T-helper 2 cell treated with Interferon-gamma antibody and Interleukin-4, amounts not matched to agents 5 μg/mL and 100 μg/mL, for 36 hours (primary cell): ENCODE measurements at places on chromosomes 3 and 15.

DNA sequence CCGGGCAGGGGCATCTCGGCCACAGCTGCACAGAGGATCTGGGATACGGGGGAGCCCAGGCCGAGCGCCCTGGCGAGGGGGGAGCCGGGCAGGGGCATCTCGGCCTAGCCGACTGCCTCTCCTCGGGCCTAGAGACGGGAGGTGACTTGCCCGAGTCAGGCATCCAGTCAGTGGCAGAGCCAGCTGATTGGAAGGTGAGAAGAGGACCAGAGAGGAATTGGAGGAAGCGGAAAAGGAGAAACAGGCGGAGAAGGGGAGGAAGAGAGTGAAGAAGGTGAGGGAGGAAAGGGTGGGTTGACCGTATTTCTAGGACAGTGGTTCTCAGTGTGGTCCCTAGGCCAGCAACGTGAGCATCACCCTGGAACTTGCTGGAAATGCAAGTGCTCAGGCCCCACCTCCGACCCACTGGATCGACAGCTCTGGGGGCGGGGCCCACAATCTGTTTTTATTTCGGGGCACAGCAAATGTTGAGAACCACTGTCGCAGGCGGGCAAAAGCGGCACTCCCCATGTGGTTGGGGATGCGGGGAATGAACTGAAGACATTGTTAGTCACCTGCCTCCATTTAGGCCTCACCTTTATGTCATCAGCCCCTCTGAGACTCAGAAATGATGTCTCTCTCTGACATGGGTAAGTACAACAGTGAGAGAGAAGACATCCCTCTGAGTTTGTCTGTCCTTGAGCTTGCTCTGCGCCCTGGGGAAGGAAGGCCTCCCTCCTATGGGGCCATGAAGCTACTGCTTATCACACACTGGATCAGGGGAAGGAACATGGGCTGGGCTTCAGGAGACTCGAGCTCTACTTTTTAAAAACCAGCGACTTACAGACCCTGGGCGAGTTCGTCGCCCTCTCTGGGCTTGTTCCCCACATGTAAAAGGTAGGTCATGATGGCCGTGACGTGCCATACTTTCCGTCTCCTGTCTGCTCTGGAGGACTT lies 1.0 kb upstream of the MELTF start:
- no peak for DNase-seq

DNA sequence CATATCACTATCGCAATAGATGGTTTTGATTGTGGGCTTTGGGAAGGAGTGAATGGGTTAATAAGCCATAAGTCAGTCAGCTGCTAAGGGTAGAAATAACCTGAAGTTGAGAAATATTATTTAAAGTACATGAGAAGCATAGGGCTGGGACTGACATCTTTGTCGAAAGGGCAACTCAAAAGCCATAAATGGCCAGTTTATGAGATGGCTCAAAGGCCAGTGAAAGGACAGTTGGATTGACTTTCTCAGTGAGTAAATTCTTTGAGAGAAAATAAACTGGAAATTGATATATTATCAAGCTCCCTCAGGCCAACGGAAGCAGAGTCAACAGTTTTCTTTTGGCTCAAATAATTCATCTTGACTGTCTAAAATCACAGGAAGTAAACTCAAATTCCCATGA lies 419.8 kb downstream of the NSUN3 start:
- DNase-seq, result no peak

DNA sequence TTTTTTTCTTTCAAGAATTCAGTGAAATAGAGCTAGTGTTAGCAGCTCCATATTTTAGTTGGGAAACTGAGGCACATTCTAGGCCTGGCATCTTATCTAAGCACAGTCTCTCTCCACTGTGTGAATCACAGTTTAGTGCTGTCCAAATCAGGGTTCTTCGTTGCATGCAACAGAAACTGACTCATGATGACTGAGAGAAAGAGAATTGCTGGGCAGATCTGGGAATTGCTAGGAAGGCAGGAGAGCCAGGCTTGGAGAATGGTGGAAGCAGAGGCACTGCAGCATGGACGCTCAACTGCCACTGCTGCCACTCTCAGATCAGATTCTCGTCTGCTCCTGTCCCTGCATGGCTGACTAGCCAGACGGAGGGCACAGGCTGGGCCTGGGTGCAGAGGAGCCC lies 40.7 kb upstream of the CHST2 start:
- no peak for DNase-seq

- DNase-seq, result no peak
Measured at GRCh38 chr3:177050501-177051237, 146.6 kb downstream of the TBL1XR1 start.

DNA sequence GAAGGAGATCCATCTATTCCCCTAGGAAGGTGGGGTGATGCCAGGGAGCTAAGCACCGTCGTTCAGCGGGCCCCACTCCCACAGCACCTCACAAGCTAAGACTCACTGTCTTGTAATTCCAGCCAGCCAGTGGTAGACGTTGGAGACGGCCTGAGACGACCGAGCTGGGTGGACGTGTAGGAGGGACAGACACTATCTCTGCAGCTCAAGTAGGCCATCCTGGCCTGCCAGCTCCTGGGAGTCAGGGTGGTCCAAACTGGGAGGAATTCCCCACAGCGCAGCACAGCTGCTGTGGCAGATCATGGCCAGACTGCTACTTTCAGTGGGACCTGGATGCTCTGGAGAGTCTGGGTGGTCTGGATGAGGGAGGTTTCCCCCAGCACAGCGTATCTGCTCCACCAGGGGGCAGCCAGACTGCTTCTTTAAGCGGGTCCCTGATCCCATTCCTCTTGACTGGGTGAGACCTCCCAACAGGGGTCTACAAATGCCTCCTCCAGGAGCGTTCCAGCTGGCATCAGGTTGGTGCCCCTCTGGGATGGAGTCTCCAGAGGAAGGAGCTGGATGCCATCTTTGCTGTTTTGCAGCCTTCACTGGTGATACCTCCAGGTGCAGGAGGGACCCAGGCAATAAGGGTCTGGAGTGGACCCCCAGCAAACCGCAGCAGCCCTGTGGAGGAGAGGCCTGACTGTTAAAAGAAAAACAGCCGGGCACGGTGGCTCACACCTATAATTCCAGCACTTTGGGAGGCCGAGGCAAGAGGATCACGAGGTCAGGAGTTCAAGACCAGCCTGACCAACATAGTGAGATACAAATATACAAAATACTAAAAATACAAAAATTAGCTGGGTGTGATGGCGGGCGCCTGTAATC lies 27.6 kb downstream of the GNB5 start:
- DNase-seq, result no peak

DNA sequence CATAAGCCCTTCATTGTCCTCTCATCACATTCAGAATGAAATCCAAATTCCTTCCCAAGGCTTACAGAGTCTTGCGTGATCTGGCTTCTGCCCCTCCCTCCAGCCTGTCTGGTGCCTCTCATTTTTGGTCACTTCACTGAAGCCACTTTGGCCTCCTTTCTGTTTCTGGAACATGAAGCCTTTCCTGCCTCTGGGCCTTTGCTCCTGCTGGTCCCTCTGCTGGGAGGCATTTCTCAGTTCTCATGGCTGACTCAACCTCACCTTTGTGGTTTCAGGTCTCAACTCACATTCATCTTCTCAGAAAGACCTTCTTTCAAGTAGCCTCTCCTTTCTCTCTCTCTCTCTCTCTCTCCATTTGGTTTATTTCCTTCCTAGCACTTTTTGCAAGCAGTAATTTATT lies 43.9 kb upstream of the BHLHE40 start:
- peak; percentile 12 for DNase-seq

GRCh38 chr3:155805204-155805801 lies 775 bp downstream of the C3orf33 start:
- DNase-seq, result no peak

GRCh38 chr3:190036631-190037030 lies 84.1 kb downstream of the P3H2 start:
- DNase-seq, result no peak

GRCh38 chr15:59154243-59154642 lies 49.3 kb downstream of the CCNB2 start:
- DNase-seq, result no peak

- no peak for DNase-seq
Measured at GRCh38 chr3:116958291-116958690, 248.7 kb downstream of the TUSC7 start.

DNA sequence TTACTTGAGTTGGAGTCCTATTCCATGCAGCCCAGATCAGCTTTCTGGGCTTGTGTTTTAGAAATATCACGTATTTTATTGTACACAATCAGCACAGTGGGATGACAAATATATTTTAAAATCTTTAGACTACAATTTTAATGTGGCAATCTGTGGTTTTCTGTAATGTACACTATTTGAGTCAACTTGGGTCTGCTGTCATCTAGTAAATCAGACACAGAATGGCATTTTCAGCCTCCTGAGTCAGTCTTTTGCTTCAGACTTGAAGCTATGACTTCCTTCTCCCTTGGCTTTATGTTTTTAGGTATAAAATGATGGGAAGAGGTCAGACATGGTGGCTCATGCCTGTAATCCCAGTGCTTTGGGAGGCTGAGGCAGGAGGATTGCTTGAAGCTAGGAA lies 232.1 kb downstream of the NECTIN3 start:
- DNase-seq, result no peak

- no peak for DNase-seq
Measured at GRCh38 chr15:30885814-30886213, 17.9 kb upstream of the FAN1 start.

GRCh38 chr15:77028451-77029165 lies 33.7 kb downstream of the PSTPIP1 start:
- DNase-seq, result no peak

- DNase-seq, result no peak
Measured at GRCh38 chr3:148459931-148460513, 237.7 kb upstream of the AGTR1 start.

DNA sequence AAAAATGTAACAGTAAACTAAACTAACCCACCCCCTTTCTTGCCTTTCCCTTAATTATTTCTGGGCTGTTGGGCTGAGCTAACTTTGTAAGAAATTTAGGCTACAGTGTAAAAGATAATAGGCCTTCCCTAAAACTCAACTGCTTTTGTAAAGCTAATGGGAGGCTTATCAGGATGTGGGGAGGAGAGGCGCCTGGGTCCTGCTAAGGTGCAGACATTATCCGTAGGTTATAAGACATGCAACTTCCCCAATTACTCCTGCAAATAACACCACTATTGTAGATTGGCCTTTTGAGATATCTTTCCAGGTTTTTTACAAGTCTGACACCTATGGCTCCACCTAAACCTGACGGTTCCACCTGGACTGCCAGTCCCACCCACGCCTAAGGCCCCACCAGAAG lies 88.3 kb downstream of the NPAP1 start:
- DNase-seq, result no peak

GRCh38 chr15:73700041-73700842 lies 16.1 kb downstream of the CD276 start:
- DNase-seq, result peak; percentile 63

GRCh38 chr3:38890426-38890825 lies 74.4 kb upstream of the SCN10A start:
- DNase-seq, result no peak

GRCh38 chr3:170513642-170514041 lies 72.2 kb downstream of the SLC7A14 start:
- DNase-seq, result no peak

DNA sequence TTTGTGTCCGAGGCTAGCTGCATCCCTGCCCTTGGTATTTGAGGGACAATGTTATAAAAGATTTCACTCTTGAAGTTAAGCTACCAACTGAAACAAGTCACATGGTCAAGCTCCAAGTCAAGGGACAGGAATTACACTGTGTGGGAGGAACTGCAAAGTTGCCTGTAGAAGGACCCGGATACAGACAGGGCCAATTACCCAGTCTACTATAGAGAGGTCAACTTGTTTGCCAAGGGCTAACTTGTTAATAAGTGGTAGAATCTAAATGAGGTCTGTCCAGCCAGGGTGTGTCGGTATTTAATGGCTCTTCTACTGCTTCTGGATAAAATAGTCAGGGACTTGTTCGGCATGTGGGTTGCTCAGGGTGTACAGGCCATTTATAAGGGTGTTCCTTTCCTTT lies 55.7 kb downstream of the PTPRG start:
- DNase-seq, result no peak

- no peak for DNase-seq
Measured at GRCh38 chr3:154334973-154335420, 10.7 kb upstream of the DHX36 start.

- no peak for DNase-seq
Measured at GRCh38 chr15:90675464-90675863, 41.7 kb upstream of the BLM start.

- no peak for DNase-seq
Measured at GRCh38 chr15:51833772-51834171, 4.3 kb downstream of the TMOD3 start.
